ENCODE measurements at places on chromosomes 5 and 9. TPM values are rescaled to one million over a fixed set of nuclear protein-coding genes. Genes with fewer than 3 reads are reported as not detected.

DNA sequence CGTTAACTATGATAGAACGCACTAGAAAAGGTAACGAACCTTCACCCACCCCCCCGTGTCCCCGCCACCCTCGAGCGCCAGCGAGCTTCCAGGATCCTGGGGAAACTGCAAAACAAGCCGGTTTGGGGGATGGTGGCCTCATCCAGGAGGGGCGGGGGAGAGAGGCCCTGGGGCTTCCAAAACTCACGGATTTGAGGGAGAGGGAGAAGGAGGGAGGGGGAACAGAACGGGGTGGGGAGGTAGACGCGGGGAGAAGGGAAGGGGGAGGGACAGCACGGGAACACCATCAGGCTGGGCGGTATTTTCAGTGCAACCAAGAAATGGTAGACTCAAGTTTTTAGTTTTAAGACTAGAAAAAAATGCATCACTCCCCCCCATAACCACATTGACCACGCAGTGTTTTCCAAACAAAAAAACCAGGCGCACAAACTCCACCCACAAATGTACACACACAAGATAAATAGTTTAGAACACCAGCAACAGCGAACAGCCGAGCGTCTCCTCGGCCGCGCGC, 1.4 kb downstream of the NRARP start:
- no peak overlapping the region for H3K27ac ChIP-seq
- no peaks in the 10 kb centered on the region for H3K36me3 ChIP-seq
- no peak for DNase-seq
- H3K4me3 ChIP-seq, result peak overlapping the region; percentile 51
- peaks cover 45% of the 10 kb centered on the region for H3K4me1 ChIP-seq

DNA sequence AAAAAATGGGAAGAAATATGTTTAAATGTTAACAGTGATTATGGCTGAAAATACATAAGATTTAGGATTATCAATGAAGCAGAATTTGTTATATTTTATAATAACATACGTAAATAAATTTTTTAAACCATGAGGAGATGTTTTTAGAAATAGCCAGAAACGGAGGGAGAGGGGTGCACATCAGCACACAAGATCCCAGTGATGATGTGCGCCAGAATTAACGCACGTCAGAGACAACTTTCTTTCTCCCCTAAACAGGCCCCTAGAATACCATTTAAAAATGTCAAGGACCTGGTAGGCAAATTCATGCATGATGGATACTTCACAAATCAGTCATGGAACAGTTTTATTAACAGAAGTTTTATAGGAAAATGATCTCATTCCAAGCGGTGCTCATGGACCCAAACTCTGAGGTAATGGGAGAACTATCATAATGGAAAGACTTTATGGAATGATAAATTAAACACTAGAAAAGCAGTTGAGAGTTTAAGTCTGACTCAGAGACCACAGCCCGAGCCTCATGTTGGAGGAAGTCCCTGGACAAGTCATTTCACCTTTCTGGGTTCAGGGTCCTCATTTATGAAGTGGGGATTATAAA, 258.9 kb upstream of the GAS1 start:
- peaks cover 11% of the 10 kb centered on the region for H3K4me1 ChIP-seq
- peak; percentile 85 for DNase-seq
- H3K27me3 ChIP-seq, result no peaks in the 10 kb centered on the region
- peak overlapping the region; percentile 41 for H3K27ac ChIP-seq
- no peak overlapping the region for H3K4me3 ChIP-seq

DNA sequence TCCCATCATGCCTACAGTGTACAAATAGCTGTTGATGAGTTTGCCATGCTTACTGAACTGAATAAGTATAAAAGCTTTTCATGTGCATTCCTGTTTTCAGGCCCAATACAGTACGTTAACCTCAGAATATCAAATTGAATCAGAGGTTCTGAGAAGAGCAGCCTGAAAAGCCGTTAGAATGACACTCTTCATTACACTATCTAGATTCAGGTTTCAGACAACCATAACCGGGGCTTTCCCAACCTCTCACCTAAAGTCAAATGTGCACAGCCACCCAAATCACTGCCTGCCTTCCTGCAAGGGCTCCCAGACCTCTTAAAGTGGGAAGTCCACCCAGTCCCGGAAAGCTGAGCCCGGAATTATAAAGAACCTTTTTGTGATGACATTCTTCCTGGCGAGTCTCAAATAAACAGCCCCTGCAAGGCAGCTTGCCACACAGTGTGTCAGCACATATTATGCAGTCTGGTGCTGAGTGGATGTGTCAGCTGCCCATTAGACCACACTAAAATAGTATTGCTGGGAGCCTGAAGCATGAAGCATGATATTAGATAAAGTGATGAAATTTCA, 245.8 kb downstream of the TLE4 start:
- H3K27ac ChIP-seq, result no peak overlapping the region
- H3K4me1 ChIP-seq, result no peaks in the 10 kb centered on the region
- H3K36me3 ChIP-seq, result no peaks in the 10 kb centered on the region
- DNase-seq, result peak; percentile 39

Gene TMEM174
- not detected for total RNA-seq

GRCh38 chr9:107435415-107435814, 54.2 kb downstream of the KLF4 start:
- no peaks in the 10 kb centered on the region for H3K27me3 ChIP-seq
- H3K36me3 ChIP-seq, result no peaks in the 10 kb centered on the region
- no peak overlapping the region for H3K27ac ChIP-seq
- DNase-seq, result no peak
- no peak overlapping the region for H3K4me3 ChIP-seq

Gene OCLN
- 15.3 TPM for total RNA-seq

DNA sequence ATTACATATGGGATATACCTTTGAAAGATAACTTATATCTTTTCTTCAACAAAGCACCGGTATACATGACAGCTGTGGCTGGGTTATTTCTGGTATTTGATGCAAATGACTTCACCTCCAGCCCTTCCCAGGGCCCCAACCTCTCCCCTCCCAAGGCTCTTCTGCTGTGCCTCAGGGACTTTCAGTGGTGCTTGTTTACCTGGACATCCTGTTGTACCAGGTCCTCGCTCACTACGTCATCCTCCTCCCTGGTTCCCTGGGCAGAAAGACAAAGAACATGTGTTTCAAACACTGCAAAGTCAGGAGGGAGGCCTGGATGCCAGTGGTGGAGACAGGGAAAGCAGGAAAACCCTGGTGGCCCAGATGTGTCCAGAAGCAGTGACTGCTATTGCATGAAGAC, 23.4 kb downstream of the ANXA6 start:
- no peak for DNase-seq
- no peaks in the 10 kb centered on the region for H3K4me1 ChIP-seq
- H3K4me3 ChIP-seq, result no peak overlapping the region
- H3K27ac ChIP-seq, result no peak overlapping the region

DNA sequence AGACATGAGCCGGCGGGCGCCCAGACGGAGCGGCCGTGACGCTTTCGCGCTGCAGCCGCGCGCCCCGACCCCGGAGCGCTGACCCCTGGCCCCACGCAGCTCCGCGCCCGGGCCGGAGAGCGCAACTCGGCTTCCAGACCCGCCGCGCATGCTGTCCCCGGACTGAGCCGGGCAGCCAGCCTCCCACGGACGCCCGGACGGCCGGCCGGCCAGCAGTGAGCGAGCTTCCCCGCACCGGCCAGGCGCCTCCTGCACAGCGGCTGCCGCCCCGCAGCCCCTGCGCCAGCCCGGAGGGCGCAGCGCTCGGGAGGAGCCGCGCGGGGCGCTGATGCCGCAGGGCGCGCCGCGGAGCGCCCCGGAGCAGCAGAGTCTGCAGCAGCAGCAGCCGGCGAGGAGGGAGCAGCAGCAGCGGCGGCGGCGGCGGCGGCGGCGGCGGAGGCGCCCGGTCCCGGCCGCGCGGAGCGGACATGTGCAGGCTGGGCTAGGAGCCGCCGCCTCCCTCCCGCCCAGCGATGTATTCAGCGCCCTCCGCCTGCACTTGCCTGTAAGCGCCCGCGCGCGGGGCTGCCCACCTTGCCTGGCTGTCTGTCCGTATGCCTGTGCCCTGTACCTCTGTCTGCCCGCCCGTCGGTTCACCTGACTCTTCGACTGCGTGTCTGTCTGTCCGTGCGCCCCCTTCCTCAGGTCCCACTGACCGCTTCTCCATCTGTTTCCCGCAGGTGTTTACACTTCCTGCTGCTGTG, 412 bp downstream of the FGF18 start:
- H3K4me1 ChIP-seq, result peaks cover 10% of the 10 kb centered on the region
- no peak overlapping the region for H3K27ac ChIP-seq
- peaks cover 11% of the 10 kb centered on the region for H3K27me3 ChIP-seq
- H3K36me3 ChIP-seq, result no peaks in the 10 kb centered on the region

GRCh38 chr9:136848393-136849037, 694 bp upstream of the PHPT1 start:
- peak overlapping the region; percentile 91 for H3K4me3 ChIP-seq
- peaks cover 7% of the 10 kb centered on the region for H3K27me3 ChIP-seq
- peak overlapping the region; percentile 89 for H3K27ac ChIP-seq
- H3K4me1 ChIP-seq, result peaks cover 9% of the 10 kb centered on the region
- H3K36me3 ChIP-seq, result no peaks in the 10 kb centered on the region

DNA sequence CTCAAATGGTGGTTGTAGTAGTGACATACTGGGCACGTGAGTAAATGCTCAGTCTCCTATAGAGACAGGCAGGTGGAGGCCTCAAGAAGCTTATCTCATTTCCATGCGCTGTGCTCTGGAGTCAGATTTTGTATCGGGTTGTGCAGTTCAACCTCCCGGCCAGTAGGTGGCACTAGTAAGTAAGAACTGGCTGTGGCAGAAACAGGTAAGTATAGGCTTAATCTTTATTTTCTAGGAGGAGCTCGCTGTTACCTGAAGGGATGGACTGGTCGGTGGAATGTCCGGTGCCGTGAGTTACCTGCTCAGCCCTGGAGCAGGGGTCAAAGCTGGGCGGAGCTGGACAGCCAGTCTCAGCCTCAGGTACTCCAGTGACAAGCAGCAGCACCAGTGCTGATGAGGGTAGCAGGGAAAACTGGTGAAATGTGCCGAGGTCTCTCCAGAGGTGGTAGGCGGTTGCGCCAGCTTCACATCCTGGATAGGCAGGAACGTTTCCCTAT, 880.1 kb upstream of the SEMA6A start:
- no peaks in the 10 kb centered on the region for H3K36me3 ChIP-seq
- H3K27ac ChIP-seq, result no peak overlapping the region
- no peaks in the 10 kb centered on the region for H3K4me1 ChIP-seq
- H3K4me3 ChIP-seq, result no peak overlapping the region
- DNase-seq, result no peak

- DNase-seq, result peak; percentile 38
- no peaks in the 10 kb centered on the region for H3K36me3 ChIP-seq
- no peak overlapping the region for H3K27ac ChIP-seq
- H3K4me3 ChIP-seq, result no peak overlapping the region
- no peaks in the 10 kb centered on the region for H3K4me1 ChIP-seq
These were observed 219.5 kb downstream of the PCSK5 start for GRCh38 chr9:76109953-76110352.

- H3K4me1 ChIP-seq, result peaks cover 18% of the 10 kb centered on the region
- DNase-seq, result peak; percentile 76
- peak overlapping the region; percentile 55 for H3K27ac ChIP-seq
- H3K4me3 ChIP-seq, result no peak overlapping the region
These were observed 18.8 kb downstream of the SLC1A1 start for GRCh38 chr9:4508907-4509589.

Gene ZNF658
- 2.5 TPM for total RNA-seq

GRCh38 chr9:125608489-125609224, 98.4 kb downstream of the MAPKAP1 start:
- H3K4me1 ChIP-seq, result no peaks in the 10 kb centered on the region
- no peak overlapping the region for H3K4me3 ChIP-seq
- no peaks in the 10 kb centered on the region for H3K36me3 ChIP-seq
- H3K27ac ChIP-seq, result no peak overlapping the region
- DNase-seq, result peak; percentile 46

GRCh38 chr5:13581132-13581531, 363.4 kb downstream of the DNAH5 start:
- no peak overlapping the region for H3K4me3 ChIP-seq
- no peaks in the 10 kb centered on the region for H3K27me3 ChIP-seq
- no peaks in the 10 kb centered on the region for H3K4me1 ChIP-seq

DNA sequence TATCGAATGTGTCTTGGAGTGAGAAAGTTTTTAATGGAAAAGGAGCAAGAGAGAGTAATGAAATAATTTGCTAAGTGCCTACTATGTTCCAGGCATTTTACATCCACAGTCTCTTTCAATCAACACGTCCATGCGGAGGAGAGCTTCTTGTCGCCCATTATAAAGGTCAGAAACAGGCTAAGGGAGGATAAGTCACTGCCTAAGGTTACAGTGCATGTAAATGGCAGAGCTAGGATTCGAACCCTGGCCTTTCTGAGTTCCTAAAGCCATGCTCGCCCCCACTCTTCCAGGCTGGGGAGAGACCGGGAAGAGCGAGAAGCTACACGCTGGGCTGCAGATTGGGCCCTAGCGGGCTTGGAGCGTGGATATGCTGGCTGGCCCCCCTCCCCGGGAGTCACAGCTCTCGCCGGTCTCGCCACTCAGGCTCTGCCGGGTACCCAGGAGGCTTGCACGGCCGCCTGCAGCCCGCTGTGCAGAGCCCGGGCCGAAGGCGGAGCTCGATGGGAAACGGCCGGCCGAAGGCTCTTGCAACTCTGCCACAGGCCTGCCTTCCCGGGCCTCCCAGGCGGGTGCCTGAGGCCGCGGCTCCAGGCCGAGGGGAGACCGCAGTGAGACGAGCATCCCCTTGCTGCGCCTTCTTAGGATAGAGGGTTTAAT, 775 bp upstream of the LHX2 start:
- H3K27ac ChIP-seq, result no peak overlapping the region
- H3K4me3 ChIP-seq, result no peak overlapping the region
- peaks cover 5% of the 10 kb centered on the region for H3K4me1 ChIP-seq
- no peak for DNase-seq
- H3K27me3 ChIP-seq, result peaks cover 79% of the 10 kb centered on the region

DNA sequence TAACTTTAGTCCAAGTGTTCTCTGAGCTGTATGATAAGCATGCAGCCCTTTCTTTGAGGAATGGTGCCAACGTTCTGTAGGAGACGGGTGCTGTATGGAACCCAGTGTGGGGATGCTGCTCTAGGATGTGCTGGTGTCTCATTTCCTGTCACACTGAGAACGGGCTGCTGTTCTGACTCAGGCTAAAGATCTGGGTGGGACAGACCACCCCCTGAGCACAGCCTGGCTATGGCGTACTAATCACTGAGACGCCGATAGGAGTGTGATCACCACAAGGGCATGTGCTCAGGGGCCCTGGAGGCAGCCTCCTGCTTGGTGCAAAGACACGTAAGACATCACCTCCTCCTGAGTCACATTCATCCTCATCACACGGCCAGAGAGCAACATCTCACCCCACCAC, 240.4 kb downstream of the IRX2 start:
- no peaks in the 10 kb centered on the region for H3K36me3 ChIP-seq
- H3K4me1 ChIP-seq, result no peaks in the 10 kb centered on the region
- no peaks in the 10 kb centered on the region for H3K27me3 ChIP-seq
- H3K4me3 ChIP-seq, result no peak overlapping the region
- H3K27ac ChIP-seq, result no peak overlapping the region

GRCh38 chr5:132483101-132483500, 7.5 kb downstream of the IRF1 start:
- no peak overlapping the region for H3K27ac ChIP-seq
- H3K36me3 ChIP-seq, result peaks cover 27% of the 10 kb centered on the region
- DNase-seq, result no peak
- no peaks in the 10 kb centered on the region for H3K27me3 ChIP-seq
- no peaks in the 10 kb centered on the region for H3K4me1 ChIP-seq
